Liver (tissue), 10 donors: ENCODE measurements at places on chromosomes 2 and 18.

- DNase-seq, result no peak
Measured at GRCh38 chr2:109330056-109330455, 201.1 kb downstream of the SH3RF3 start.

DNA sequence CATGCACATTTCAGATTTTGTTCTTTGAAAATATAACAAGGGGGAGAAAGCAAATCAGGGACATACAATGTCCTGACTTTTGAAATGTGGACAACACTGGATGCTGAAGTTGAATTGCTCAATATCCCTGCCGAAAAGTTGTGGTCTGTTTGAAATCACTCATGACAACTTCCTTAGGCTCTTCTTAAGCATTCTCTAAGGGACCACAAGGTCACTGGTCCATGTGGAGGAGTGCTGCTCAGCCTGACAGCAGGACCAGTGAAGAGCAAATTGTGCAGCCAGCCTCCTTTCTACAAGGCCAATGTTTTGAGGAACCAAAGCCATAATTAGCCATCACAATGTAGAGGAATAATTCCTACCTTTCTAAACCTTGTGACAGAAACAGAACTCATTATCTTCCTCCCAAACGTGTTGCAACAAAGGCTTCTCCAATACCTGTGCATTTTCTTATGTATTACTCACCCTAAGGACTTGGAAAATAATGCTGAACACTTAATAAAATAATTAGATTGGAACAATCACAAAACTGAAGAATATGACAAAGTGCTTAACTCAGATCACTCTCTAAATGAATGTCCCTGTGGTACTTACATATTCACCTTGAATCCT lies 1477.6 kb upstream of the NXPH2 start:
- DNase-seq, result no peak

DNA sequence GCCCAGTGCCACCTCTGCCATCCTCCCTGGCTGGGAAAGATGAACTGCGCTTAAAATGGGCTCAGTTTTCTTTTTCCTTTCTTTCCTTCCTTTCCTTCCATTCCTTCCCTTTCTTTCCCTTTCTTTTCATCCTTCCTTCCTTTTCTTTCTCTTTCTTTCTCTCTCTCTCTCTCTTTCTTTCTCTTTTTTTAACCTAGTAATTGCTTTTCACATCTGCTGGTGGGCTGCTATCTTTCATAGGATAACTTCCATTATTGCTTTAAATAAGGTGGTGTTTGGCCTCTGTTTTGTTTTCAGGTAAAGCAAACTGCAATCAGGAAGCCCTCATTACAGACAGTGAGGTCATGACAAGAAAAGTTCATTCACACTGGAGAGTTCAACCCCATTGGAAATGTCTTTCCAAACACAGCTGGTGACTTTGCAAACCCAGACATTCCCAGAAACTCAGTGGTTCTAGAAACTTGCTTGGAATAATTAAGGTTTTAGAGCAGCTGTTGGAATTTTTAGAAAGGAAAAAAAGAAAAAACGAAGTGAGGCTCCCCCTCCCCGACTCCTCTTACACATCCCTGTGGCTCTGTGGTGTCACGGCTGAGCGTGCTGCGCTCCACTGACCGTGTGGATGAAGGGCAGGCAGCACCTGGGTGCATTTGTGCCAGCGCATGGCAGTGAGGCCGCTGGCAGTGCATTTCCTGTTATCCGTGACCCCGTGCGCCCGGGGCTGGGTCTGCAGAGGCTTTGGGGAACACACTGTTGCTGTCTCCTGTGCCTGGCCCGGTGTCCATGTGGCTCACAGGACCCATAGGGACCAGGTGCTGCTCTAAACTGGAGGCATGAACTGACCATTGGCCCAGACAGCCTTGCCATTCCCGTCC lies 76.9 kb downstream of the MBP start:
- DNase-seq, result no peak

DNA sequence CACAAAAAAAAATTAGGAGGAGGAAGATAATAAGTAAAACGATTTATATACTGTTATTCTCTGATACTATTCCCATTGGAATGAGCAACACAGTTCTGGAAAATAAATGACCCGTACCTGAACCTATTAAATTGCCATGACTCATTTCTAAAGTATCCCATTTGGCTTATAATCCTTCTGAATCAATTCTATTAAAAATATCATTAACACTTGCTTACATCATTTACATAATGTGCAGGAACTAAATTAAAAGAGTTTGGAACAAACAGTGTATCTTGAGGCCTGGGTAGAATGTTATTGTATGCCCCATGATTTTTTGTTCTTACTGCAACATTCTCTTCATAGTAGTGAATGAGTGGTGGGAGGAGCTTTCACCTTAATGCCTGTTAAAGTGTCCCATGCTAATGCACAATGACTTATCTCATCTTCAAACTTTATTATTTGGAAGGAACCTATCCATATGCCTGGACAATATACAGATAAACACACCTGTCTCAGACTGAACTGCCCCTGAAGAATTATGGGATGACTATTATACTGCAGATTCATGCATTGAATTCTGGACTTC lies 549.9 kb upstream of the ACVR2A start:
- no peak for DNase-seq
